Astrocyte of the hippocampus (primary cell): ENCODE measurements at places on chromosomes 16 and 17.

- DNase-seq = no peak
Measured at GRCh38 chr17:17345294-17345597, 42.1 kb downstream of the NT5M start.

DNA sequence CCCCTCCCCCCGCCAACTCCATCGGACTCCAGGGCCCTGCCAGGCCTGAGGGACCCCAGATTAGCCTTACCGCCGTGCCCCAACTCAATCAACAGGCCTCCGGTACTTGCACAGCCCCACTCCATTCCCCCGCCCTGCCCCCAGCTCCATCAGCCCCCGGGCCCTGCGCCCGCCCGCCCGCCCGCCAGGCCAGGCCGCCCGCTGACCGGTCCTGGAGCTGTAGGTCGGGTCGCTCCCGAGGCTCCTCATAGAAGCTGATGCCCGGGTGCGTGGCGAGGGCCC is 308 bp downstream of the GTF3C1 start:
- DNase-seq = no peak

- DNase-seq = no peak
Measured at GRCh38 chr16:11691771-11692170, 23.5 kb downstream of the SNN start.

DNA sequence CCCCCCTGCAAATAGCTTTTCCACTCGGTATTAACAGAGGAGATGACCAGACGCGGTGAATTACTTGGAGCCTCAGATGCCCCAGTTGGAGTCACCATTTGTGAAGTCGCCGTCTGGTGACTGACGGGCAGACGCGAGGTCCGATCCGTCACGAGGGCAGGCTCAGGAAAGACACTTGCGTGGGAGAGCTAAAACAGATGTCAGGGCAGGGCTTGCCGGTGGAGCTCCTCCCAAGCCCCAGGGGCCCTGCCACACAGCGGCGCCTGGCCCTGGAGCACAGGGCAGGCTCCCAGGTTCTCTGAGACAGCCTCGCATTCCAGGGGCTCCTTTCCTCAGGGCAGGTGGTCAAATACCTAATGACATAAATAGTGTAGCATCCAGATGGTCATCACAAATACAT is 348.3 kb downstream of the C16orf95 start:
- DNase-seq = no peak

GRCh38 chr17:14605267-14605599 is 304.4 kb downstream of the HS3ST3B1 start:
- DNase-seq = no peak
